ENCODE measurements at places on chromosomes 4 and X.

GRCh38 chrX:40637687-40638086, 9.7 kb downstream of the CXorf38 start:
- DNase-seq: no peak

GRCh38 chr4:133524369-133524768, 375.3 kb downstream of the PCDH10 start:
- no peak for DNase-seq

- DNase-seq: no peak
Observed at GRCh38 chr4:99635601-99636000, 22.0 kb downstream of the C4orf54 start.

GRCh38 chr4:65437102-65437501, 233.2 kb downstream of the EPHA5 start:
- no peak for DNase-seq

GRCh38 chrX:131975851-131976250, 47.3 kb upstream of the STK26 start:
- no peak for DNase-seq

DNA sequence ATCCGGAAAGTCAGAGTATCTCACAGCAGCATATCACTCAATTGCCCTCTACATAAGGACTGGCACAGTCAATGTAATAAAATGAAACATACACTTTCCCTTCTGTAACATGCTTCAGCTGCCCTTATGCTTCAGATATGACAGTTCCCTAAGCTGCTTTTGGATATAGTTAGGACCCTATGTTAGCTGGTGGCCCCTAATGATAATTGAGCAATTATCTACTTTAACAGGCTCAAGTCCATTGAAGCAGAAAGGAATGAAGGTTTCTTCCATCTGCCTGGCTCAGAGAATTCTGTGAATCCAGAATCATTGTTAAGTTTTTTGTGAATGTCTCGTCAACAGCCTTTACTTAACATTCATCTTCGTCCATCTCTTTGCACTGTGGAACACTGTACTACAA, 951.2 kb upstream of the DIAPH2 start:
- DNase-seq: no peak

- DNase-seq: no peak
Observed at GRCh38 chr4:32544846-32545245, 1824.7 kb downstream of the PCDH7 start.
